ENCODE measurements at places on chromosomes 1 and 21. TPM values are rescaled to one million over a fixed set of nuclear protein-coding genes. Genes with fewer than 3 reads are reported as not detected.
A peak's percentile ranks its signal among the peaks of the same experiment; 100 is the strongest.

- no peak for DNase-seq
Measured at GRCh38 chr1:30515755-30516484, 207.5 kb downstream of the MATN1 start.

DNA sequence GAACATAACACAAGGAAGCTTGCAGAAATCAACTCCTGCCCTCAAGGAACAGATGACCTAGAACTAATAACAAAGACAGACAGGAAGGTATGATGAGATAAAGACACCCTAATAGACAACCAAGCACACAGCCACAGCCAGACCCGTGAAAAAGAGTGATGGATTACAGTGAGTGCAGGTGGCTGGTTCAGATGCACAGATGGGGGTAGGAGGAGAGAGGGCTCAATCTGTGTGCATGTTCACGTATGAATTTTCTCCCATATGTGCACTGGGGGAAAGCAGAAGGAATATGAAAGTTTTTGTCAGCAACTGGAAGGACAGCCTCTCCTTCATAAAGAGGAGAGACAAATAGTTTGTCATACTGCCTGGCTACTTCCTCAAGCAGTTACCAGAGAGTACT, 367.1 kb downstream of the PBX1 start:
- DNase-seq = peak; percentile 9

DNA sequence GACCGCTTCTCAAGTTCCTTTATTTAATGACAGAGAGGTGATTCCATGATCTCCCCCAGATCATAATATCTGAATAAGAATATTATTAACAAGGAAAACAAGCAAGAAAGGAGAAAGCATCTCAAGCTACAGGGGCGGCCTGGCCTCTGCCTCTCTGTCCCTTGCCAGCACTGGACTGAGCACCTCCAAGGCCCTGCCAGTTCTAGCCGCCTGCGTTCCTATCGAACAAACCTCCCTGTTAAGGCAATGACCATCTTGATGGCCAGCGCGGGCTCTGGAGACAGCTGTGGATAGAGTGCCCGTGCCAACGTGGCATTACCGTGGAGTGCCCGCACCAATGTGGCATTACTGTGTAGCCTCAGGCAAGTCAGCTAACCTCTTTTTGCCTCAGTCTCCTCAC, 84.8 kb downstream of the NPHP4 start:
- DNase-seq = peak; percentile 45

- DNase-seq = no peak
Measured at GRCh38 chr1:41320895-41321676, 40.1 kb upstream of the FOXO6 start.

GRCh38 chr1:85407746-85408377, 57.1 kb downstream of the DDAH1 start:
- DNase-seq = no peak

OR6K3 gene
- total RNA-seq = not detected

Measured in osteoblast (primary cell).